GM13977 (cell line): ENCODE measurements at places on chromosomes 5 and 9.

- no peak for DNase-seq
Observed at GRCh38 chr5:172760136-172760535, 10.9 kb downstream of the DUSP1 start.

DNA sequence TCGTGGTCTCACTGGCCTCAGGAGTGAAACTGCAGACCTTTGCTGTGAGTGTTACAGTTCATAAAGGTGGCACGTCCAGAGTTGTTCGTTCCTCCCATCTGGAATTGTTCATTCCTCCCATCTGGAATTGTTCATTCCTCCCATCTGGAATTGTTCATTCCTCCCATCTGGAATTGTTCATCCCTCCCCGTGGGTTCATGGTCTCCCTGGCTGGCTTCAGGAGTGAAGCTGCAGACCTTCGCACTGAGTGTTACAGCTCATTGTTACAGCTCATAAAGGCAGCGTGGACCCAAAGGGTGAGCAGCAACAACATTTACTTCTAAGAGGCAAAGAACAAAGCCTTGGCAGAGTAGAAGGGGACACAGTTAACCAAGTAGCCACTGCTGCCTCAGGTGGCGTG, 69.1 kb downstream of the GCNT1 start:
- DNase-seq: no peak

- no peak for DNase-seq
Observed at GRCh38 chr5:124289641-124290311, 456.7 kb downstream of the ZNF608 start.

GRCh38 chr5:147892696-147893296, 13.5 kb downstream of the C5orf46 start:
- no peak for DNase-seq

- no peak for DNase-seq
Observed at GRCh38 chr9:111925017-111925770, 28.6 kb downstream of the UGCG start.

GRCh38 chr5:120151825-120152224, 312.3 kb upstream of the PRR16 start:
- no peak for DNase-seq

GRCh38 chr9:78438211-78438610, 141.3 kb downstream of the PSAT1 start:
- no peak for DNase-seq

GRCh38 chr9:12640866-12641636, 52.1 kb upstream of the TYRP1 start:
- no peak for DNase-seq

GRCh38 chr9:22044583-22044982, 35.5 kb upstream of the CDKN2B start:
- no peak for DNase-seq

- no peak for DNase-seq
Observed at GRCh38 chr5:112908854-112909253, 13.2 kb downstream of the REEP5 start.

DNA sequence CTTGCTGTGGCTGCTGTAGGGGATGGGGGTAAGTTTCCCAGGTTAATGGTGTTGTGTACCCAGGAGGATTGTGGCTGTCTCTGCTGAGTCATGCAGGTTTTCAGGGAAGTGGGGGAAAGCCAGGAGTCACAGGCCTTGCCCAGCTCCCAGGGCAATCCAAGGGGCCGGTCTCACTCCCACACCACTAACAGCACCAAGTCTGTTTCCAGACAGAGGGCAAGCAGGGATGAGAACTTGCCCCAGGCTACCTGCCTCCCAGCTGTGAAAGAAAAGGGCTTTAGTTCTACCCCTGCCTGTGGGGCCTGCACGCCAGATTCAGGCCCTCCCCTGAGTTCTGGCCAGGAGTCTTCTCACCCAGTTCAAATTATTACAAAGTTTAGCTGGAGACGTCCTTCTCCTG, 579.8 kb upstream of the ST8SIA4 start:
- DNase-seq: no peak

- DNase-seq: no peak
Observed at GRCh38 chr9:105535920-105536668, 21.8 kb upstream of the FKTN start.

- no peak for DNase-seq
Observed at GRCh38 chr9:20948703-20949102, 82.7 kb downstream of the HACD4 start.

GRCh38 chr9:129496473-129497004, 124.4 kb downstream of the C9orf50 start:
- DNase-seq: peak; percentile 76

DNA sequence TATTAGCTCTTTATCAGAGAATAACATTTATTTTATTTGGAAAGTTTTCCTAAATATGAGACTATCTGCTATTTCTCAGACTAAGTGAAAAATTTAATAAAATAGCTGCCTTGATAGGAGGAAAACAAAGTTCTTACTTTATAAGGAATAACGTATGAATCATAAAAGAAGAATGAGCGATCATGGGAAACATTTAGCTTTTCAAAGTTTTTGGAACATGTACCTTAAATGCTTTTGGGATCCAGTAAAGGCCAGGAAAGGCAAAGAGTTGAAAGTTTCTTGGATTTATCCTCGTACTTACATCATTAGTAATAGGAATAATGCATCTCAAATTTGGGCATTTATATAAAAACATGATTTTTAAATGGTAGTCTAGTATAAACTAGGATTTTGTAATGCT, 19.4 kb downstream of the OGN start:
- no peak for DNase-seq
